Kidney tubule cell (primary cell): ENCODE measurements at places on chromosomes 6 and 20.
A peak's percentile ranks its signal among the peaks of the same experiment; 100 is the strongest.

DNA sequence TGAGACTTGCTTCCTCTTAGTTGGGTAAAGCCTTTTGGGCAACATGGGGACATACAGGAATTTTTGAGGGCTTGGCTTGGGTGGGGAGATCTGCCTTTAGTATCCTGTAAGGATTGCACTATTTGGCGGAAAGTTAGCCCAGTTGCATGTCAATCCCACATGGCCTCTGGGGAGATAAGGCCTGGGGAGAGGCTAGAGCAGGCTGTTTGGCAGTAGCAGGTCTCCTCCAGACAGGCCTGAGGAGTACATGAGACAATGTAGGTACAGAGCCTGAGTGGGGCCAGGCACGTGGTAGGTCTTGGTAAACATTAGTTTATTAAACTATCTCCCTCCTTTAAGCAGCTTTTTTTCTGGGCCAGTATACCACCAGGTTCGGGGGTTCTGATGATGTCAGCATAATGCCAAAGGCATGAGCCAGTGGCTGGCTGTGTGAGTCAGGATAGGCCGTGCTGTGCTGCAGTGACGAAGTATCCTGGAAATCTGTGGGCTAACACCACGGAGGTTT is 147.9 kb downstream of the VEGFA start:
- DNase-seq = peak; percentile 68

DNA sequence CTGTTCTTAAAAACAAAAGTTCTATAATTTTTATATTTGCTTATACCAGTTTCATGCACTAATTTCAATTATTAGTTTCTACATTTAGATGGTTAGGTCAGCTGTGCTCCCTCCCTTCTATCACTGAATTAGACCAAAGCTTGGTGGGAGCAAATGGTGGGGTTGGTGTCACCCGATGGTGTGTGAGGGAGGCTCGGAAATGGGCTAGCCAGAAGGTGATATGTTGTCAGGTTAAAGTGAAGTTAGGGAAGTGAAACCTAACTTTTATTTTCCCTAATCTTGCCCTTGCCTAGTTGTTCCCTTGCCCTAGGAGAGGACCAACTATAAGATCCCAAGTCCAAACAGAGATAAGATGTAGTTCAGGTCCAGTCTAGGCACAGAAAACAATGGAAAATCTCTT is 38.7 kb downstream of the RPS12 start:
- no peak for DNase-seq

DNA sequence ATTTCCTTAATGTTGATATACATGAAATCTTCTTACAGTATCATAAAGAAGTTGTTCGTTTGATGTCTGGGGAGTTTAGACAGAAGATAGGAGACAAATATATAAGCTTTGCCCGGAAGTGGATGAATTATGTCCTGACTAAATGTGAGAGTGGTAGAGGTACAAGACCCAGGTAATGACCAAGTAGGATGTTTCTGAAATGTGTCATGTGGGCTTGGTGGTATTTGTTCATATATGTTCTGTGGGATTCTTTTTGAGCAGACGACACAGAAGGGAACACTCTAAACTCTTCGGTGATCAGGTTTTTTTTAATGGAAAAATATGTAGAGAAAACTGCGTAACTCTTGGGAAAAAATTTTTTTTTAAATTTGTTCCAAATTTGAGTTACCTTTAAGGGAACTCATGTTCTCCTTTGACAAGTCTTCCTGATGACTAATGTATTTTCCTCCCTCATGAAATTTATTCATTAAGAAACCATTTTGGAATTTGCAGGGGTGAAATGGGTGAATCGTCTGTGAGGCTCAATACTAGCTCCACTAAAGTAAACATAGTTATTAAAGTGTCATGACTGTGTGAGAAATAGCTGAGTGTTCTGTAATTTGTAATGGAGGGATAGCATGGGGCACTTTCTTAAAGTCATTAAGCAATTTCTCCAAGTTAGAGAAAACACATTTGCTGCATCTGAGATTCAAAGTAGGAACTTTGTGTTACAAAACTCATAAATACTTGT is 100.6 kb downstream of the MAP3K4 start:
- DNase-seq = peak; percentile 80

DNA sequence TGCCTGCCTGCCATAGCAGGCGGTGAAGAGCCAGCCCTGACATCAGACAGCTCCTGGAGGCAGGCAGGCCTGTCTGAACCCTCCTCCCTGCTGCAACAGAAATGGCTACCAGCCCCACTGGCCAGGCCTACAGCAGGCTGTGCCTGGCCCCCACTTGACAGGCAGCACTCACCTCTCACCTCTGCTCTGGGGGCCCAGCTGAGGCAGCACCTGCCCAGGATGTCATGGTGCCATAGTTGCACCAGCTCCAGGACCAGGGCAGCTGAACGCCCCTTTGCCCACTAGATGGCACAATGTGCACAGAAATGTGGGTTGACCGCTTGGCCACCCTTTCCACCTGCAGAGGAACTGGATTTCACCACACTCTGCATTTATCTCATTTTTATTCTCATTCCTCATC is 30.6 kb downstream of the MRPL14 start:
- DNase-seq = peak; percentile 79

DNA sequence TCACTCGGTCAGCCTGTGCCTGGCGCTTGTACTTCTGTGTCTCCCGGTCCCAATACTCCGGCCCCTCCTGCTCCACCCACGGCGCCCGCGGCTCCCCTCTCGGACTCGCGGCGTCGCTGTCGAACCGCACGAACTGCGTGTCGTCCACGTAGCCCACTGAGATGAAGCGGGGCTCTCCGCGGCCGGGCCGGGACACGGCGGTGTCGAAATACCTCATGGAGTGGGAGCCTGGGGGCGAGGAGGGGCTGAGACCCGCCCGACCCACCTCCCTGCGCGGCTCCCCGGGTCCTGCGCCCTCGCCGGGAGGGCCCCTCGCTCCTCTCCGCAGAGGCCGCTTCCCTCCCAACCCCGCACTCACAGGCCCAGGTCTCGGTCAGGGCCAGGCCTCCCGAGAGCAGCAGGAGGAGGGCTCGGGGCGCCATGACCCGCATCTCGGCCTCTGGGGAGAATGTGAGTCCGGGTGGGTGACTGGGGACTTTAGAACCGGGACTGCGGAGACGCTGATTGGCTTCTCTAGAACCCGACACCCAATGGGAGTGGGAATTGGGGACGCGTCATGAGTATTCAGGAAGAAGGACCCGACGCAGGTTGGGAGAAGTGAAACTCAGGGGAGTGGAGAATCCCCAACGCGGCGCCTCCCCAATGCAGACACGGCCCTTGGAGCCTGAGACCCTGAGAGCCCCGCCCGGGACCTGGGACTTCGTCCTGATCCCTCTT is at the start of gene HLA-C:
Gene HLA-C (minus strand): TSS at position 452 of the 717 bp plus-strand sequence. CDS start 21 bp downstream, at position 431.
- DNase-seq = peak; percentile 95

DNA sequence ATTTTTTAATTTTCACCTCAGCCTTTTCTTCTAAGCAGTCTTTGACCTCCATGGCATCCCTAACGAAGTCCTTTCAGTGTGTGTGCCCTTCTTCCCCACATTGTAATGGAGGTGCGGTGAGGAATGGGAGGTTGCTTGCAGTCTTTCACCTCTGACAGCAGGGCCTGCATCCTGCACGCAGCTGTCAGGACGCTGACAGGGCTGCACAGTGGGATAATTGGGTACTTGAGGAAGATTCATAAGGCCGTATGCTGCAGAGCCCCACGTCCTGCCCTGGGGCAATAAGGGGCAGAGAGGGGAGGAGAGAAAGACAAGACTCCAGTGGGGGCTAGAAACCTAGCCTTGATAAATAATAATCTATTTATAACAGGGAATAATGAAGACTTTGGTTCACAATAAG is 184.7 kb downstream of the SAMD5 start:
- no peak for DNase-seq

GRCh38 chr6:134351615-134352474 is 33.9 kb upstream of the SGK1 start:
- DNase-seq = no peak

- DNase-seq = no peak
Observed at GRCh38 chr6:131640576-131640975, 3.5 kb downstream of the ENPP3 start.

GRCh38 chr6:17169711-17170110 is 67.9 kb downstream of the STMND1 start:
- DNase-seq = no peak

DNA sequence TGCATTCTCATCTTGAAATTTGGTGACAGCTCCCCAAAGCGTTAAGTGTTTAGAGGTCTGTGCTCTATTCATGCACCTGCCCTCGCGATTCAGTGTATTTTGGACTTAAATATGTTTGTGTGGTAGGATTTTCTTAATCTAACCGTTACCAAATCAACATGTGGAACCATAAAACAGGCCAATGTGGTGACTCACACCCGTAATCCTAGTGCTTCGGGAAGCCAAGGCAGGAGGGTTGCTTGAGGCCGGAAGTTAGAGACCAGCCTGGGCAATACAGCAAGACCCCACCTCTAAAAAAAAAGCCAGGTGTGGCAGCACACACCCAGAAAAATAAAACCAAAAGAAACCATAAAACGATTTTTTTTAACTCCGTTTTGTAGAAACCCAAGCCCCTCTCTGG is 31.5 kb downstream of the PYGB start:
- no peak for DNase-seq

DNA sequence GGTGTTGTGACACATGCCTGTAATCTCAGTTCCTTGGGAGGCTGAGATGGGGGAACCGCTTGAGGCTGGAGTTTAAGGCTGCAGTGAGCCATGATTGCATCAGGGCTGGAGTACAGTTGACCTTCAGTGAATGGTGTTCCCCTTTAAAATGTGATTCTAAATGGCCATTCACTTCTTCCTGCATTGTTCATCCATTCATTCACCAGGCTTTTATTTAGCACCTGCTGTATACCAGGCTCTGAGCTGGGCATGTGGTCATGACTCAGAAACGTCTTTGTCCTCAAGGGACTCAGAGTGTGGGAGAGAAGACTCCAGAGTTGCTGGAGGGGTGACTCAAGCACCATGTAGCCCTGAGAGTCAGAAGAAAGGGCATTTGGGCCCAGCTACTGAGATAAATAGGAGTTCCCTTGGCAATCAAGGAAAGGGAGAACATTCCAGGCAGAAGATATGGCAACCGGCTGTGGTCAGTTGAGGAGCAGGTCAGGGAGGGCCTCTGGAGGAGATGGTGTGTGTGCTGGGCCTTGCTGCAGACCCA is 101.1 kb downstream of the DLGAP4 start:
- no peak for DNase-seq

- DNase-seq = no peak
Observed at GRCh38 chr6:89468998-89469397, 36.0 kb downstream of the ANKRD6 start.

DNA sequence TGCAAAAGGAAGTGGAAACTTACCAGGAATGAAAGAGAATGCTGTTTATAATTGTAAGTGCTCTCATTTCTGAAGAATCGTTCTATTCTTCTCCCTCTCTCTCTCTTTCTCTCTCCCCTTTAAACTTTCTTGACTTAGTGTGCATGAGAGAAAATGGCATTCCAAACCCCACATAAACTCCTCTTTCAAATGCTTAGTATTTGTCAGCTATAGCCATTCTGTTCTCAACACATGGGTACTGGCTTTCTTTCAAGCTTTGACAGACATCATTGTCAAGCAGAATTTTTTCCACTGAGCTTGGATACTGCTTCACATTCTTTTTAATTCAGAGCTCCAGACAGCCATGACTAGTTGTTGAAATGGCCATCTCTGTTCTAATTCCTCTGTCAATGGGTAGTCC is 51.1 kb upstream of the PREP start:
- no peak for DNase-seq

DNA sequence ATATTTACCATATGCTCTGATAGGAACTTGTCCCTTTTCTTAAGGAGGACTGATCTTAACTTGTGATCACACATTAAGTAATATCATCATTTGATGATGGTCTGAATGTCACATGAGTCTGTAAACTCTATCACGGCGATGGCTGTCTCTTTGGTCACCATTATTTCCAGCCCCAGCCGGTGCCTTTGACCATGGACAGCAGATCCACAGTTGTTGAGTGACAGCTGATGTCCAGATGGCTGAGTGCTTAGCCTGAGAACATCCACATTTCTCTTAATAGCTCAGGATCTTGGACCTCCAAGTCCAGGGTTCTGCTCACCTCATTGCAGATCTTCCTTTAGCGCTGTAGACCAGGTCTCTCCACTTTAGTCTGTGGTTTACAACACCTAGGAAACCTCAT is 171.0 kb downstream of the TBC1D7 start:
- DNase-seq = no peak

DNA sequence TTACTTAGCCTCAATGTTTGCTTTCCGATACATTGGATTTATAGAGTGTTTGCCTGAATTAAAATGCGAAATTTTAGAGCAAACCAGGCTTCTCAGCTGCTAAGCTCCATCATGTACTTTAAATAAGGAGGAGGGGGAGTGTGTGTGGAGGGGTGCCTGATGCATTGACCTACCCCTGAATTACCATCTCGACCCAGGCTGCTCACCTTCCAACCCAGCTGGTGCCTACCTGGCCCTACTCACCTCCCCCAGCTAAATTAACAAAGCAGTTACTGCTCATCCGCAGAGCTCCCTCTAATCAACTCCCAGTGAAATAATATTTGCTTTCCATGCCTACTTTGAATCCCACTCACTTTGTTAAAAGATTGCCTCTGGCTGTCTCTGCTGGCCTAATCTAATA is 544.5 kb downstream of the MAFB start:
- DNase-seq = no peak

DNA sequence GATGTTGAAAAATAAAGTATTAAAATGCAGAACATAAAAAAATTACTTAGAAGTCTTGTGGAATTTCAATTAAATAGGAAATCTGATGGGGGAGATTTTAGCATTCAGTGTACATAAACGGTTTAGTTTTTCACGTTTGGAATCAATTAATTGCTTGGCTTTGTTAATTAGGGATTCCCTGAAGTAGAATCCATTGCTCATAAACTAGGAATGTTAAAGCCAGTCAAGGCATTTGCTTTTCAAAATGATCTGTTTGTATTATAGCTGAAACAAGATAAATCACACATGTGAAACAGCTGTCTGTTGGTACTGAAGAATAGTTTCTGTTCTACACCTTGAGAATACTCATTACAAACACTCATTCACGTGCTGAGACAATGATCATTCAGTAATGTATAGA is 297.9 kb downstream of the TBC1D7 start:
- DNase-seq = no peak

DNA sequence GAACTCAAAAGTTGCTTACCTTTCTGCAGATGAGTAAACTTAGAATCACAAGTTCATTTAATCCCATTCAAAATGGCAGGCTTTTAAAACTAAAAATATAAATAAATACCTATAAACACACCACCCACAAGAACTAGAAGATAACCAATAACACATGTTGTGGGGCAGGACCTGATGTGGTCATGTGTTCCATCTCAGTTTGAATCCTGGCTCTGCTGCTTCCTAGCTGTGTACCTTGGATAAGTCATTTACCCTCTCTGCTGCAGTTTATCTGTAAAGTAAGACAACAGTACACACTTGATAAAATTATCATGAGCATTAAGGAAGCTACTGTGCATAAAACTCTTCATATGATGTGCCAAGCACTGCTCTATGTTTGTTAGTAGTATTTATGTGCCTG is 22.0 kb downstream of the TRIM27 start:
- no peak for DNase-seq

- DNase-seq = no peak
Observed at GRCh38 chr6:160730911-160731310, 28.9 kb downstream of the PLG start.

DNA sequence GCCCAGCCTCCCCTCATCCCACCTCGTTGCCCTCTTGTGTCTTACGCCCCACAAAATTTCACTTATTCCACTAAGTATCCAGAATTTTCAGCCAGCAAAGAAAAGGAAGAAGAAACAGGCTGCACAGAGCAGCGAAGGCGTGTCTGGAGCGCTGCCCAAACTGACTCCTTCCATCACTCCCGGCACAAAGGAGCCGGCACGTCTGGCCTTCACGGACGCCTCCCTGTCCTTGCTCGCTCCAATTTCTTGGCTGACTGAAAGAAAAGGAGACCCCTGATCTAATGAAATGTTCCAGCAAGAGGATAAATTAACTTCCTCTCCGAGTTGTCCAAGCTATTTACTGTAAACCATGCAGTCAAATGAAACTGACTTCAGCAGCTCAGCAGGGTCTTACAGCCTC is 152.3 kb upstream of the CDH4 start:
- DNase-seq = no peak
